Hair follicular keratinocyte (primary cell): ENCODE measurements at places on chromosomes 6 and 20. TPM values are rescaled to one million over a fixed set of nuclear protein-coding genes. Genes with fewer than 3 reads are reported as not detected.

Gene SIRPA
- 27.8 and 36.1 TPM in 2 replicates for total RNA-seq

Gene CLPSL2
- not detected in 2 replicates for total RNA-seq

Gene RPP40
- total RNA-seq, result 7.9 and 22.7 TPM in 2 replicates

Gene ATP6V1G2
- 0.11 and 0.16 TPM in 2 replicates for total RNA-seq

Gene UBE2J1
- total RNA-seq, result 21.8 and 29.5 TPM in 2 replicates

Gene TMC2
- not detected in 2 replicates for total RNA-seq

Gene EEF1A2
- total RNA-seq, result not detected in 2 replicates

Gene DEF6
- 41.9 and 52.8 TPM in 2 replicates for total RNA-seq

Gene NT5E
- total RNA-seq, result 108 and 248 TPM in 2 replicates

Gene LY6G6C
- total RNA-seq, result 0.15 TPM in 1 of 2 replicates, not detected in the other

Gene OXT
- total RNA-seq, result not detected in 2 replicates

Gene B3GALT4
- total RNA-seq, result 2.2 and 4.5 TPM in 2 replicates

Gene MCM8
- 8.1 and 12.2 TPM in 2 replicates for total RNA-seq
